Renal cortical epithelial cell (primary cell): ENCODE measurements at places on chromosomes 6 and 20.

DNA sequence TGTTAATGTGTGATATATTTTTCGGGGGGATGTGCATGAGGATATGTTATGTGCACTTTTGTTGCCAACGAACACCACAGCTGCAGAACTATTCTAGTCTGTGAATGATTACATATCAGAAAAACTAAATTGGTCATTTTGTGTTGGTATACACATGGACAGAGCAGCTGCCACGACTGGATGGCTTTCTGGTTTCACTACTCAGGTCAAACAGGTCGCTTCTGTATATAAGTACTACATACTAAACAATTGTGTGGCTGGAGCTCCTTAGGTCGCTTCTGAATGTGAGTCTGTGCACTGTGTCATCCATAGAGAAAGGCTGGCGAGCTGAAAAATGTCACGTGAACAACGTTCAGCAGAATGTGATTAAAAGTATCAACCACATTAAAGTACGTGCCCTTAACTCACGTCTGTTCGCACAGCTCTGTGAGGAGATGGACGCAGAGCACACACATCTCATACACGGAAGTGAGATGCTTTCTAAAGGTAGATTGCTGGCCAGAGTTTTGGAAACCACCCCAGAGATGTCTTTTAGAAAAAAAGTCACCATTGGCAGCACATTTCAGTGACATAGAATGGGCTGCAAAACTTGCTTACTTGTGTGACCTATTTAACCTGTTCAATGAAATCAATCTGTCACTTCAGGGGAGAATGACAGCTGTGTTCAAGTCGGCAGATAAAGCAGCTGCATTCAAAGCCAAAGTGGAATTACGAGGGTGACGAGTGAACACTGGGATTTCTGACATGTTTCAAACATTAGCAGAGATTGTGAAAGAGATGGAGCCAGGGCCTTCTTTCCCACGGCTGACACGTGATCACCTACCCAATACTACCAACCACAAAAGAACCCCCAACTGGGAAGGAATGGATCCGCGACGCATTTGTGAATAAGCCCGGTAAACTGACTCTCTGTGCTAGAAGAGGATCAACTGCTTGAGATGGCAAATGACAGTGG lies 176.6 kb downstream of the PDE10A start:
- no peak for DNase-seq

DNA sequence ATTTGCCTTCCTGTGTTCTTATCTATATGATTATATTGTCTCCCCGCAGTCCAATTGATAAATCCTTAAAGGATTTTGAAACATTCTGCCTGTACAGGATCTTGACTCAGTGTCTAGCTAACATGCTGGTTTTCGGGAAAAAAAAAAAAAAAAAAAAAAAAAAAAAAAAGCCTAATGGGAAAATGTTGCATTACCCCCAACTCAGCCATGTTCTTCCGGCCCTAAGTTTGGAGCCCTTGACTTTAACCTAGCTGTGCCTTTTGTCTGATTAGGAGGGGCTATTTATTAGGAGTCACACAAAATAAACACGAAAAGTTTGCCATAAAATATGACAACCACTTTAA lies 244.4 kb upstream of the TCF21 start:
- DNase-seq = no peak

DNA sequence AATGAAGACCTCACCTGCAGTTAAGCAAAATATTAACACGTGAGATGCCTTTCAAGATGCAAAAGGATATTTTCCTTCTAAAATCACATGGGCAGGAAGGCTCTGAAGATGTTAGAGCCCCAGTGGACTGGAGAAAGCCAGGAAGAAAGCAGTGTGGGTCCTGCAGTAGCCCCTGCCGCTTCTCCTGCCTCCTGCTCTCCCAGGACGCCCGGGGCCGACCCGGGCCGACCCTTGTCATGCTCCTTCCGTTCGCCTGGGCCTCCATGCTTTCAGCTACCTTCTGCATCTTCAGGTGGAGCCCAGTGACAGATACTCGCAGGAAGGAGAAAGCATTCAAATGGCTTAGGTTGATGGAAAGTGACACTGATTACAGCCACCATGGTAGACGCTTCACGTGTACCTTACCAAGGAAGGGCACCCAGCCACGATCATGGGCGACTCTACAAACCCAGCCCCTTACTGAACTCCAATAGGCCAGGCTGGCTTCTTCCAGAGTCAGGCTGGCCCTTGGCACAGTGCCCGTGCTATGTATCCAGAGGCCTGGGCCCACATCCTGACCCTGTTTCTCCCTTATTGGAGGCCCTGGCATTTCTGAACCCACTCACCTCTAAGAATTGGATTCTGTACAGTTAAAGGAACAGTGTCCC lies 69.0 kb downstream of the TCP11 start:
- no peak for DNase-seq

DNA sequence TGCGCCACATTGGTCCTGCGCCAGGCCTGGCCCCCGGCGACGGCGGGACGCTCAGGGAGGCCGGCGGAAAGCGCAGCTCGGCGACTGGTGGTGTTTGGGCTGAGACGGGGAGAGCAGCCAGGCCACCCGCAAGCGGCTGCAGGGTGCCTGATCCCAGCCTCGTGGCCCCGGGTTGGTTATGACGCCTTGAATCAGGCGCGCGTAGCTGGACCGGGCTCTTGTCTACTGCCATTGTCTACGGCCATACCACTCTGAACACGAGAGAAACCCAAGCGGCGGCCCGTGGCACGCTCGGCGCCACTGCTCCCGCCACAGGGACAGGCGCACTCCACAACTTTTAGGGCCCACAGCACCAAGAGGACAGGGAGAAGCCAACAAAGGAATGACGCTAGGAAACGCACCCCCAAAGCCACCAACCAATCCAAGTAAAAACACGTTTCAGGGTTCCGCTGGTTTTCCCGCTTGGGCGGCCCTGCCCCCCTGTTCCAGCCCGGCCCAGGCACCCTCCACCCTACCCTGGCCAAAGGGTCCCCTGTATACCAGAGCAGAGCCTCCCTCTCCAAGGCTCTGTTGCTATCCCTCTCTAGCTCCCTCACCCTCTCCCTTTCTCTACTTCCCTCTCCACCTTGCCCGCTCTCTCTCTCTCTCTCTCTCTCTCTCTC lies 1849.3 kb upstream of the DEFB115 start:
- no peak for DNase-seq

- DNase-seq = no peak
Measured at GRCh38 chr20:54706581-54706980, 231.2 kb downstream of the DOK5 start.

- no peak for DNase-seq
Measured at GRCh38 chr20:46221256-46221833, 87.0 kb downstream of the CDH22 start.

GRCh38 chr6:12709556-12710232 lies 6.9 kb upstream of the PHACTR1 start:
- DNase-seq = no peak

- DNase-seq = no peak
Measured at GRCh38 chr20:3890398-3890751, 1.2 kb downstream of the PANK2 start.

GRCh38 chr6:155143029-155143577 lies 120.7 kb upstream of the CLDN20 start:
- no peak for DNase-seq

GRCh38 chr6:75278474-75279077 lies 6.0 kb downstream of the TMEM30A start:
- no peak for DNase-seq

GRCh38 chr20:16588241-16588640 lies 15.0 kb upstream of the KIF16B start:
- no peak for DNase-seq

- no peak for DNase-seq
Measured at GRCh38 chr20:62703853-62704228, 4.8 kb upstream of the NTSR1 start.

GRCh38 chr6:130129762-130130246 lies 92.9 kb downstream of the SAMD3 start:
- no peak for DNase-seq

DNA sequence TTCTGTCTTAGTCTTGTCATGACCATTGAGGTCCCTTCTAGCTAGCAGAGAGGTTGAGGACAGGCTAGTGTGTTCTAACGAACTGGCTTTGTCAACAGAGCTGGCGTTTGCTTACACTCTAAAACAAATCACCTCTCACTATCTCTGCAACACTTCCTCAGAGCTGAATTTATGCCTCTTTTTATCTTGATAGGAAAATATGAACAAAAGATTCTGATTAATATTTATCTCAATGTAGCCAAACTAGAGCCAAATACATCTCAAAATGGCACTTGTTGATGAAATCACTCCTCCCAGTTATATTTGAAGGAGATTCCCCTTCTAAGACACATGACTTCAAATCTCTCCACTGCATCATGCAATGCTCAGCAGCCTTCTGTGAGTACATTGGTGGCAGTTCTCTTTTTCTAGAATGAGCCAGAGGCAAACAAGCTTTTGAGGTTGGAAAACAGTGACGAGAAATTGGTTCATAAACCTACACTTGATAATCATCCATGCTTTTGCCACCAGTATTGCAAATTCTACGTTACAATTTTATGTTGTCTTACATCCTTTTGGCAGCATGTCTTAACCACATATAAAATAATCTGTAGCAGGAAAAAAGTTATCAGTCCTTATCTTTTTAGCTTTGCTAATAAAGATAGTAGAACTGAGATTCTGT lies 615.7 kb upstream of the CITED2 start:
- DNase-seq = no peak

GRCh38 chr20:31719644-31720485 lies 2.8 kb downstream of the BCL2L1 start:
- DNase-seq = peak; percentile 93

DNA sequence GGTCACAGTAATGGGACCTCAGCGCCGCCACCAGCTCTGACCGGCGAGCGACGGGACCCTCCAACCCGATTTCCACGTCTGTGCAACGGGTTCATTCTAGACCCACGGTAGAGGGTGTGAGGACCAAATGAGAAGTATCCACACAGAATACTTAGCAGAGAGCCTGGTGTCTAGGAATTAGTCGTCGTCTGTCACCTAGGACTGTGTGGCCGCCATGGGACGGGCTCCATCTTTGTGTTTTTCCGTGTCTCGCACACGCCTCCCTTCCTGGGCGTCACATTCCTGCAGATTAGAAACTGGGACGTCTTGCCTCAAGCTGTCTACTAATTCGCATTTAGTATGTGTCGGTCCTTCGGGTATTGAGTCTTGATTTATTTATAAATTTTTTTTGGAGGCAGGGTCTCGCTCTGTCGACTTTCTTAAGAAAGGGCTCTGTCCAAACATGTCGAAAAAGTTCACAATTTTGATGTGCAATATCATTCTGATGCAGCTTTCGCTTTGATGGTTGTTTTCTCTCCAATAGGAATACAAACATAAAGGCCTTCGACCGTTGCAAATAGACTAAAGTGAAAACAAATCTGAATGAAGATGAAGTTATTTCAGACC lies 563 bp downstream of the MGME1 start:
- DNase-seq = peak; percentile 38
